Inflammatory macrophage treated with lipopolysaccharide for 4 hours (primary cell): ENCODE measurements at places on chromosomes 2 and 18.

DNA sequence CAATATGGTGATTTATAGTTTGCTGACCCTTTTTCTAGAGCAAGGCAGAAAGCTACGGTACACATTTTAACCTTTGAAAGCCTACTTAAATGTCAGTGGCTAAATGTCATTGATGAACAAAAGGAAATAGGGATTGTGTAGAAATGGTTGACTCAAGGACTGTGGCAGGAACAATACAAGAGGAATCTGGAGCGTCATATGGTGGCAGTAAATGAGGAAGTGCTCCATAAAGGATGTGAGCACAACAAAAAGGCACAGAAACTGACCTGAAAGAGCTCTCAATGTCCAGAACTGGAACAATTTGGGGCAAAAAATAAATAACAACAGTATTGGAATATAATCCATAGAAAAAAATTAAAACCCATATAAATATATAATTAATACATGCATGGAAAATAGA, 443.9 kb upstream of the VRK2 start:
- peak; percentile 55 for DNase-seq

- DNase-seq, result no peak
These were observed 5.9 kb upstream of the NCOA1 start for GRCh38 chr2:24485197-24485596.

GRCh38 chr2:64273524-64274398, 129.5 kb upstream of the PELI1 start:
- peak; percentile 92 for DNase-seq

DNA sequence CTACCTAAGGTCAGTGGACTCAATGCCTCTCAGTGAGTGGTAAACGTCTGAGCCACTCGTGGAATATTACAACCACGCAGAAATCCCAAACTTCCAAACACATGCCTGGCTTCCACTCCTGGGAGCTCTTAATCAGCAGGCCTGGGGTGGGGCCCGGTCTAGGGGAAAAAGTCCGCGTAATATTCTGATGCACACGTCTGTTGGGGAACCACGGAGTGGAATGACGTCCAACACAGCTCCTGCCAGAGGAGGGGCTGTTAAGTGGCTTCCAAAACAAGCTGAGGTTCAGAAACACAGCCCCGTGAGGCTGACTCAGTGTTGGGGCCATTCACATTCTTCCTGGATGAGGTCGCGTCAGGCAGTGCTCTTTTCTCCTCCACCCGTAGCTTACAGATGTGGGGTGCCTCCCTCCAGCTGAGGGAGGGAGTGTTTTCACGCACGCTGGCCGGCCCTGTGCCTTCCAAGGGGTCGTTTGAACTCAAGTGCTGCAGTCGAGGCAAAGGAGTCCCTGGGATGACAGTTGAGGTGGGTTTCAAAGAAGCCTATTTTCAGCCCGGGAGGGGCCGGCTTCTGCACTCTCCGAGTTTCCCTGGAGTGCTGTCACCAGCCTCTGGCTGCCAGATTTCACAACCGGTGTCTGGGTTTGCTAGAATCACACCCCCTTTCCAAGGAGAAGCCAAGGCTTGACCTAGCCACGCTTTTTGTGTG, 73.1 kb downstream of the ACKR3 start:
- no peak for DNase-seq

DNA sequence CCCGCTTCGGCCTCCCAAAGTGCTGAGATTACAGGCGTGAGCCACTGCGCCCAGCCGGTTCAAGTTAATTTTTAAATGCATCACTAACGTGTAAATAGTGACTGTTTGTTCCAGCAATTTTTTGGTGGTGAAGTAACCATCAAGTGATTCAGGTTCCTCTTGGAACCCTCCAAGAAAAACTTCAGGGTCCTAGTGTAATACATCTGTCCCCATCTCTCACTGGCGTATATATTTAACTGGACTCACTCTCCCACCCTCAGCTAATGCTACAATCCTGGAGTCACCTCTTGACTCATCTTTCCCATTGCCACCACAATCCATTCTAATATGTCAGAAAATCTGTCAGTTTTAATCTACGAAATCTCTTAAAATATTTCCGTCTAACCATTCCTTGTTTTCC, 10.3 kb downstream of the SULT1C4 start:
- no peak for DNase-seq

DNA sequence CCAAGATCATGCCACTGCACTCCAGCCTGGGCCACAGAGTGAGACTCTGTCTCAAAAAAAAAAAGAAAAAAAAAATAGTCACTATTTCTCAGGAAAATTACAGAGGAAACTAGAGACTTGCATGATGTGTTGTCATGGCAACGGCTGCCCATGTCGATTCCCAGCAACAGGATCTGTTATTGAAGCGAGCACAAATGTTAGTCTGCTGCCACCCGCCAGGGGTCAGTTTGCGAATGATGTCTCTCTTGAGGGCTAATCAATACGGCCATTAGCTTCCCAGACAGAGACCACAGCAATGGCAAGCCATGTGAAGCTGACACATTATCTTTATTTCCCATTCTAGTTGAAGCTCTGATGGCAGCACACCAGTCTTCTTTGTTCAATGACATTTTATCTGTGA, 32.4 kb upstream of the ACYP2 start:
- DNase-seq, result no peak

DNA sequence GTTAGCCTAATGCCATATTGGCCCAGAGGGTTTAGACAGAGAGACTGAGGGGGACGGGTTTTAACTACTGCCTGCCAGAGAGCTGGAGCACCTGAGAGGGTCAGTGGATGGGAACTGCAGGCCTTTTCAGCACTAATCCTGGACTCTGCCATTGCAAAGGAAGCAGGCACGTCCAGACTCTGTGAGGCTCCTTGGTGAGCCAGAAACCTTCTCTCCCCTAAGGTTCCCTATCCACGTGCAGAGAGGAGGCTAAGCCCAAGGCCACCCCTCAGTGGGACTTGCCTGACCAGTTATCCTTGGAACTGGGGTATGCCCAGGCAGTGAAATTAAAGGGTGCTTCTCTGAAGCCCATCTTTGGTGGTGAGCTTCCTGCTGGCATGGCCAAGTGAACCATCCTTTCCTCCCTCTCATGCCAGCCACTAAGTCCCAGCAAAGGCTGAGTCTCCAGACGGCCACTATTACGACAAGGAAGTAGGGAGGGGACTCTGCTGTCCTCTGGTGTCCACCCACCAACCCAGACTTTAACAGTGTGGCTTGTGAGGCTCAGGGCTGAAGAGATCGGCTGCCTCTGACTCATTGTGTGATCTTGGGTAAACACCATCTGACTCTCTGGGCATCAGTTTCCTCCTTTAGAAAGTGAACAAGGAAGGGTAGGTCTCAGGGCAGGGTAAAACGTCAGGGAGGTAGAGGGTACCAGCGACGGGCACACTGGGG, 3.9 kb upstream of the MLPH start:
- peak; percentile 98 for DNase-seq

GRCh38 chr2:205352094-205352493, 330.2 kb upstream of the NRP2 start:
- no peak for DNase-seq

DNA sequence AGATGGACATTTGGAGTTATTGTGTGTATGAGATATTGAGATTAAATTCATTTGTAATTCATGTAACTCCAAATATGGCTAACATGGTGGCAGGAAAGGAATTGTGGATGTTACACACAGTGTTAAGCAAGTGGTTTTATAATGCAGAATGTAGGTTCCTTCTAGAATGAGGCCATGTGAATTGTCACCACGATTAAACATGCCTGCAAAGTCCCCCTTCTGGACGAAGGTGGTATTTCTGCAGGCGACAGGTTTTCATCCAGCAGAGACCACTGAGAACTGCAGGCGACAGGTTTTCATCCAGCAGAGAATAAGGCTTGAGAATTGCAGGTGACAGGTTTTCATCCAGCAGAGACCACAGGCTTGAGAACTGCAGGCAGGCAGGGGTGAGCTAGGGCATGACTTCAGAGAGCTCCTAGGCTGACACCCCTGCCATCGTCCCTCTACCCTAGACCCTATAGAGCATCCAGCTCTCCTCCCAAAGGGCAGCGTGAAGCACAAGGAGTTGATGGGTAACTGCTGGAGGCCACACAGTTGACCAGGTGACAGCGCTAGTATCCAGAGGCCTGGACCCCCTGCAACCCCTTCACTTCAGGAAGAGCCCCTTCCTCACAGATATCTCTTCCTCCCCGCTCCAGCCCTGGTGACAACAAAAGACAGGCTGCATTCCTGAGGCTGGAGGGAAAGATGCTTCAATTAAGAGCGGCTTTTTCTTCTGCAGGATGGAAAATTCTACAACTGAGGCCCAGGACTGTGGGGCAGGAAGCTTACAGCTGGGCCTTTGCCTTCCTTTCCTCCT, 175.8 kb downstream of the LOXHD1 start:
- DNase-seq, result peak; percentile 33
